ENCODE measurements at places on chromosomes 4 and X. TPM values are rescaled to one million over a fixed set of nuclear protein-coding genes. Genes with fewer than 3 reads are reported as not detected.

DNA sequence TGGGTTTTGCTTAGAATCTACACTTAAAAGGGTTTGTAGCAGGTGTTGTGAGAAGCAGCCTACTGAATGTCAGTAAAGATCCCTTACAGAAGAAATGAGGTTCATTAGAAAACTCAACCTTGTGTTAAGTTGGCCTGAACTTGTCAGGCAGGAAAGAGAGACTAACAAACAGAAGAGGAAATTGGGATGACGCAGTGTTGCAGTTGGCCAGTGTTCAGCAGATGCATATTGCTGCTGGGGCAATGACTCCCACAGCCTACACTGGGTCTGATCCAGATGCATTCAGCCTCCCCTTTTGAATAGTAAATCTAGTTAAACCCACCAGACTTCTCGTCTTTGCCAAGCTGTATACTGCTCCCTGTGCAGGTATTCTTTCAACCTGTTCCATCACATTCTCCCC, 409.4 kb downstream of the UBE2NL start:
- no peaks in the 10 kb centered on the region for H3K27me3 ChIP-seq
- no peak overlapping the region for H3K4me3 ChIP-seq
- H3K4me1 ChIP-seq = no peaks in the 10 kb centered on the region
- H3K36me3 ChIP-seq = no peaks in the 10 kb centered on the region
- no peak overlapping the region for H3K27ac ChIP-seq

DNA sequence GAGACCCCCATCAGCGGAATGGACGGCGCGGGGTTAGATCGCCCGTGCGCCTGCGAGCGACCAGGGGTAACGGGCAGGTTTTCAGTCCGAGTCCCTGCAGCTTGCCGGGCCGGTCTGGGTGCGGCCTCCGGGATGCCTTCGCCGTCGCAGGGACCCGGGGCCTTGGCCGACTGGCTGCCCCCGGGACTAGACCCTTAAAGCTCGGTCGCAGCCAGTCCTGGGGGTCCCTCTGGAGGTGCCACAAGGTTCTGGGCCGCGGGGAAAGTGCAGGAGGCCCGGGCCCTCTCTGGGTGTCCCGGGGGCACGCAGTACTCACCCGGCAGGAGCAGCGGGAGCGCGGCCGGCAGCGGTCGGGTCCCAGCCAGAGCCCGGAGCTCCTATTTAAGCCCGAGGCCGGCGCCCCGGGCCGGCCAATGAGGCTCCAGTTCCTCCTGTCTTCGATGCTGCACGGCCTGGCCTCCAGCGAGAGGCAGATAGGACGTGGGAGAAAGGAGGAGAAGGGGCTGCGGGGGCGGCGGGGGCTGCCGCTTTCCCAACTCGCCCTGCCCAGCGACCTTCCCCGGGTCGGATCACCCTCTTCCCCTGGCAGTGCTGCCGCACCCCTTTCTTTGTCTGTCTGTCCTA, at the start of gene SPON2:
Gene SPON2, minus strand, starts transcription at position 356 of the 624 bp plus-strand sequence.
- peak within 1 kb of the TSS; percentile 21 for H3K4me3 ChIP-seq
- peaks cover 8% of the 10 kb centered on the region for H3K4me1 ChIP-seq
- H3K36me3 ChIP-seq = no peaks in the 10 kb centered on the region

GRCh38 chrX:16167181-16167580, at the start of gene MAGEB17:
Gene MAGEB17, plus strand, starts transcription at chrX:16167481. Its CDS starts 2,902 bp downstream, at chrX:16170383.
- H3K27ac ChIP-seq = no peak within 1 kb of the TSS
- H3K4me3 ChIP-seq = no peak within 1 kb of the TSS

DNA sequence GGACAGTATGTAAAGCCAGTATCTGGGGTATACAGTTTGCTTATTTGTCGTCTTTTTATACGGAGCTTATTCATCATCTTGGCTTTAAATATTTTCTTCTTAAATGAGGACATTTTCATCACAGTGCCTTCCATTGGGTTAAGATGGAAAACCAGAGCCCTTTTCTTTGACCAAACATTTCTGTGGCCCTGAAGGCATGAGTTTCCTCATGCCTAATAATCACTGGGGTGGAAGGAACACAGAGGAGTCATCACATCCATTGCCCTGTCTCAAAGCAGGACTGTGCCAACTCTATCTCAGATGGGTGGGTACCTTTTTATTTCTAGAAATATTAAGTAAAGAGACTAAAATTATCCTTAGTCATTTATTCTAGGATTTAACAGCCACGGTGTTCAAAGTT, 40.0 kb downstream of the CHRDL1 start:
- no peaks in the 10 kb centered on the region for H3K36me3 ChIP-seq
- no peak for DNase-seq
- no peaks in the 10 kb centered on the region for H3K4me1 ChIP-seq

VEGFC gene
- not detected for total RNA-seq

- H3K4me1 ChIP-seq = no peaks in the 10 kb centered on the region
- no peaks in the 10 kb centered on the region for H3K27me3 ChIP-seq
- no peak overlapping the region for H3K4me3 ChIP-seq
- H3K27ac ChIP-seq = no peak overlapping the region
- H3K36me3 ChIP-seq = no peaks in the 10 kb centered on the region
- DNase-seq = no peak
Measured at GRCh38 chrX:121179972-121180371, 132.6 kb downstream of the GLUD2 start.

GRCh38 chrX:134679644-134680043, 21.4 kb upstream of the PLAC1 start:
- H3K4me1 ChIP-seq = no peaks in the 10 kb centered on the region
- H3K4me3 ChIP-seq = no peak overlapping the region
- no peak for DNase-seq

DNA sequence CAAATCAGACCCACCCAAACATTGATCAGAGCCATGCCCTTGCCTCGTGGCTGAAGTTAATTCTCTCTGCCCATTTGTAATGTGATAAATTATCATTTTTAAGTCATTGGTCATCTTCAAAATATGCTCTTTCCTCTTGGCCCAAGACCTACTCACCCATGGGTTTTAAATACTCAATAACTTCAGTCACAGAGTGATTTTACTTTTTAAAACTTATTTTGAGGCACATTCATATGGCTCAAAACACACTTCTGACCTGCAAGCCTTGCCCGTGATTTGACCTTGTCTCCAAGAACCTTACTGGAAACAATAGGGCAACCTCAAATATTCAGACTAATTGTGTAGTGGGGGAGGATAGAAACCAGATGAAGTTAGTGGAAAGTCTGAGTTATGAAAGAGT, 176.2 kb upstream of the LNX1 start:
- no peaks in the 10 kb centered on the region for H3K4me1 ChIP-seq
- no peaks in the 10 kb centered on the region for H3K36me3 ChIP-seq
- peaks cover 6% of the 10 kb centered on the region for H3K27me3 ChIP-seq
- DNase-seq = no peak

DNA sequence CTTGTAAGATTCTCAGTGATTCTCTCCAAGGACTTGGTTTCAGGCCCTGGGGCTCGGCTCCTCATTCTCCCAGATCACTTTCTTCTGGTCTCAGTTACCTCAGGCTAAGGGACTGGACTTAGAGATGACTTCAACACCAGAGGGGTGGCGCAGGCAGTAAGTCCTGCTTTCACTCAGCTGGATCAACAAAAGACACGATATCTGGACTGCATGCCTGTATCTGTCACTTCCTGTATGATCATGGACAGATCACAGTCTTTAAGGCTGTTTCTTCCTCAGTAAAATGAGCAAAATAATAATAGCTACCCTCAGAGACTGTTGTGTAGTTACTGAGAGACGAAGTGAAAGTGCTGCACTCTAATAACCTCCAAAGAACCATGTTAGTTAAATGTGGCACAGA, 19.5 kb upstream of the CXCR3 start:
- H3K27me3 ChIP-seq = no peaks in the 10 kb centered on the region
- H3K36me3 ChIP-seq = no peaks in the 10 kb centered on the region
- DNase-seq = no peak
- no peak overlapping the region for H3K27ac ChIP-seq

TLR6 gene
- total RNA-seq = 3.6 TPM

- H3K27ac ChIP-seq = no peak overlapping the region
- H3K36me3 ChIP-seq = peaks cover 3% of the 10 kb centered on the region
- no peak for DNase-seq
Measured at GRCh38 chr4:177446586-177446985, 4.3 kb upstream of the AGA start.

- H3K36me3 ChIP-seq = peaks cover 13% of the 10 kb centered on the region
- peaks cover 2% of the 10 kb centered on the region for H3K4me1 ChIP-seq
Measured at GRCh38 chrX:2464677-2465166, 36.1 kb downstream of the DHRSX start.

GRCh38 chrX:110276778-110277177, 41.1 kb downstream of the AMMECR1 start:
- no peaks in the 10 kb centered on the region for H3K27me3 ChIP-seq
- no peaks in the 10 kb centered on the region for H3K36me3 ChIP-seq
- H3K4me1 ChIP-seq = peaks cover 19% of the 10 kb centered on the region
- DNase-seq = no peak

DNA sequence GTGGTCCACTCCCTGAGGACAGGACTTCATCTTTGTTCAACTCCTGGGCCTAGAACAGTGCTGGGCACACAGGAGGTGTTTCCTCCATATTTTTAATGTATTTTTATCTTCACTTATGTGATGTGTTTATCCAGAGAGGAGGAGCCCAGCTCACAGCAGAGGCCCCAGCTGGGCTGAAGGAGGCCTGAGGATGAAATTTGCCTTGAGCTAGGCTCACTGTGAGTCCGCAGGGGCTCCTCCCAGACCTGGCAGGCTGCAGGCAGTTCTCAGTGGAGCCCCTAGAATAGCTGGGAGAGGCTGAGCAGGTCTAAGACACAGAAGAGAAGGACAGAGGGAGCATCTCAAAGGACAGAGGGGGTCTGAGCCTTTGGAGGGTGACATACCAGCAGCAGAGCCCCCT, 26.8 kb downstream of the C4orf50 start:
- H3K27ac ChIP-seq = no peak overlapping the region
- H3K27me3 ChIP-seq = peaks cover 4% of the 10 kb centered on the region
- H3K4me1 ChIP-seq = no peaks in the 10 kb centered on the region
- H3K4me3 ChIP-seq = no peak overlapping the region
- no peak for DNase-seq
- H3K36me3 ChIP-seq = no peaks in the 10 kb centered on the region

AWAT2 gene
- total RNA-seq = not detected

CXCL3 gene
- not detected for total RNA-seq

GRCh38 chrX:110037178-110037577, 34.3 kb downstream of the TMEM164 start:
- no peak overlapping the region for H3K4me3 ChIP-seq
- H3K27ac ChIP-seq = no peak overlapping the region
- H3K4me1 ChIP-seq = peaks cover 11% of the 10 kb centered on the region

- no peaks in the 10 kb centered on the region for H3K4me1 ChIP-seq
- no peak for DNase-seq
- H3K36me3 ChIP-seq = no peaks in the 10 kb centered on the region
- H3K27ac ChIP-seq = no peak overlapping the region
Measured at GRCh38 chr4:165351359-165352130, 24.1 kb downstream of the MSMO1 start.

TCP11X2 gene
- not detected for total RNA-seq

- H3K27me3 ChIP-seq = no peaks in the 10 kb centered on the region
- H3K27ac ChIP-seq = no peak overlapping the region
- no peak overlapping the region for H3K4me3 ChIP-seq
- no peaks in the 10 kb centered on the region for H3K4me1 ChIP-seq
- DNase-seq = no peak
Measured at GRCh38 chr4:181822005-181822375, 421.2 kb upstream of the TENM3 start.

GRCh38 chr4:3655963-3656362, 110.2 kb upstream of the ADRA2C start:
- no peaks in the 10 kb centered on the region for H3K36me3 ChIP-seq
- H3K4me1 ChIP-seq = no peaks in the 10 kb centered on the region
- H3K27me3 ChIP-seq = peaks cover 7% of the 10 kb centered on the region
- no peak overlapping the region for H3K4me3 ChIP-seq
- no peak for DNase-seq

SASH3 gene
- total RNA-seq = 90.3 TPM

NLGN3 gene
- 0.60 TPM for total RNA-seq

DNA sequence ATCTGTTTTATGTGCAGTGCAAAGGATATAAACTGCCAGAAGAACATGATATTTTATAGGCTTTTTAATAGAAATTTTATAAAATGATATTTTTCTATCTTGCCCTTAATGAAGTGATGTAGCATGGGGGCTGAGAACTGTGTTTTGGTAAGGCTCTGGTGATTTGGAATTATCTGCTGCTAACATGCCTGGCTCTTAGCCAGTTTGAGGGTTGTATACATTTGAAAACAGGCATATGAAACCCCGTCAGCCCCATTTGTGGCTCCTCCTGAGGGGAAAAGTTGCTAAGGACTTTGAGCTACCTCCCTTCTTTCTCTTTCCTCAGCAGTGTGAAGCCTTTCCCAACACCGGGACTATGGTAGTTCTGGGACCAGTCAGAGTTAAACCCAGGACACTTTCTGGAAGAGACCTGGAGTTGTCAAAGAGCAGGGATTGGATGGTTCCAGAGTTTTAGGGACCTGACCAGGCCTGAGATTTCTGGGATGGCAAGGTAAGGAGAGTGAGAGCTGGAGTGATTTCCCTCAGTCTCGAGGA, 4.7 kb downstream of the SFRP2 start:
- DNase-seq = no peak
- no peaks in the 10 kb centered on the region for H3K36me3 ChIP-seq
- H3K27me3 ChIP-seq = peaks cover 50% of the 10 kb centered on the region
- no peak overlapping the region for H3K4me3 ChIP-seq
- H3K27ac ChIP-seq = no peak overlapping the region

GRCh38 chrX:15678339-15678738, 13.7 kb upstream of the CLTRN start:
- DNase-seq = no peak
- H3K4me1 ChIP-seq = peaks cover 24% of the 10 kb centered on the region
- H3K27me3 ChIP-seq = no peaks in the 10 kb centered on the region
- no peak overlapping the region for H3K27ac ChIP-seq

LNX1 gene
- not detected for total RNA-seq

OTUD6A gene
- not detected for total RNA-seq

DNA sequence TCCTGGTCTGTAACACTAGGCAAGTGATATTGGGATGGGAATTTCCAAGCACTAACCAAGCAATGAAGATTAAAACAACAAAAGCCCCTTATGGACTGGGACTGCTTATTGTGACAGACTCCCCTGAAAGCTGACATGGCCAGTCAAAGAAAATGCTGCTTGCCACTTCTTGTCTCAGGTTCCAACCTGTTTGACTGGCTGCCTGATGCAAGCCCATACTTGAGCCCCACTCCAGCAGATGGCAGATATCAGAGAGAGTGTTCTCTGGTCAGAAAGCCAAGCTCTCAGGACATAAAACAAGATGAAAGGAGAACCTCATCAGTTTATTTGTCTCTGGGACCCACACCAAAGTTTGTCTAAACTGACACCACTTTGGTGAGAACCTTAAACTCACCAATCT, 15.5 kb upstream of the IGBP1 start:
- H3K27ac ChIP-seq = no peak overlapping the region
- H3K4me1 ChIP-seq = no peaks in the 10 kb centered on the region
- no peak for DNase-seq
- no peaks in the 10 kb centered on the region for H3K36me3 ChIP-seq
- H3K27me3 ChIP-seq = no peaks in the 10 kb centered on the region
- H3K4me3 ChIP-seq = no peak overlapping the region

HSD17B13 gene
- 0.12 TPM for total RNA-seq

KDM5C gene
- 67.4 TPM for total RNA-seq

DNA sequence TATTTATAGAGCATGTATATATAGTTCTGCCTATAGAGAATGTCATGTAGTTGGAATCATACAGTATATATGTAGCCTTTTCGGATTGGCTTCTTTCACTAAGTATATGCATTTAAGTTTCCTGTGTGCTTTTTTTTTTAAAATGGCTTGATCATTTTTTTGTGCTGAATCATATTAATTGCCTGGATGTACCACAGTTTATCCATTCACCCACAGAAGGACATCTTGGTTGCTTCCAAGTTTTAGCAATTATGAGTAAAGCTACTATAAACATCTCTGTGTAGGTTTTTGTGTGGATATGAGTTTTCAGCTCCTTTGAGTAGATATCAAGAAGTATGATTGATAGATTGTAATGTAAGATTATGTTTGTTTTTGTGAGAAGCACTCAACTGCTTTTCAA, 23.8 kb downstream of the PTTG2 start:
- no peak overlapping the region for H3K27ac ChIP-seq
- H3K4me3 ChIP-seq = no peak overlapping the region
- no peaks in the 10 kb centered on the region for H3K27me3 ChIP-seq
- DNase-seq = no peak

Measured in activated naive CD4-positive, alpha-beta T cell treated with anti-CD3 and anti-CD28 coated beads for 36 hours (primary cell).